Breast epithelium (tissue), 4 donors: ENCODE measurements at places on chromosomes 3 and 15. TPM values are rescaled to one million over a fixed set of nuclear protein-coding genes. Genes with fewer than 3 reads are reported as not detected.

- DNase-seq: no peak
These were observed 64.7 kb downstream of the ATP1B3 start for GRCh38 chr3:141941093-141941492.

GRCh38 chr3:23811185-23811527, 5.4 kb downstream of the UBE2E1 start:
- DNase-seq: no peak

GRCh38 chr3:142618917-142619461, 22.8 kb downstream of the PLS1 start:
- no peak for DNase-seq

- peak; percentile 67 for DNase-seq
These were observed 29.1 kb downstream of the EFCAB12 start for GRCh38 chr3:129399145-129399894.

- no peak for DNase-seq
These were observed 61.5 kb downstream of the IQSEC1 start for GRCh38 chr3:13011573-13012220.

DNA sequence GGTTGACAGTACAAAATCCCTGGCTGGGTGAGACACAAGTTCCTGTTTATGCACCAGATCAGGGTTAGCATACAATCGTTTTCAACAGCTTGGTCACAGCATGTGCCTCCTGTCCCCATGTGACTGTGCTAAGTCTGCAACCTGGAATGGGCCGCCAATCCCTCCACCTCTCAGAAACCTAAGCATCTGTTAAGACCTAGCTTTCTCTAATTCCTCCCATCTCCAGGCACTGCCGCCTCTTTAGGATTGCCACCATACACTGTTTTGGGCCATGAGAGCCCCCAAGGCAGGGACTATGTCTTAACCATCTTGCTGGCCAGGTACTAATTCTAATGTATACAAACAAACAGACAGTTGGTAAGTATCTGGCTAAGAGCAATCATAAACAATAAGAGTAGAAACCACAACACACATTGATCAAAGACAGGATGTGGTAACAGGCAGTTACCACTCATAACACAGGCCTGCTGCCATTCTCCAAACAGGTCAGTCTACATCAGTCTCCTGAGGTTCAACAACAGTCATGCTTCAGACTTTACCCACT, 25.6 kb downstream of the SEC22C start:
- no peak for DNase-seq

DNA sequence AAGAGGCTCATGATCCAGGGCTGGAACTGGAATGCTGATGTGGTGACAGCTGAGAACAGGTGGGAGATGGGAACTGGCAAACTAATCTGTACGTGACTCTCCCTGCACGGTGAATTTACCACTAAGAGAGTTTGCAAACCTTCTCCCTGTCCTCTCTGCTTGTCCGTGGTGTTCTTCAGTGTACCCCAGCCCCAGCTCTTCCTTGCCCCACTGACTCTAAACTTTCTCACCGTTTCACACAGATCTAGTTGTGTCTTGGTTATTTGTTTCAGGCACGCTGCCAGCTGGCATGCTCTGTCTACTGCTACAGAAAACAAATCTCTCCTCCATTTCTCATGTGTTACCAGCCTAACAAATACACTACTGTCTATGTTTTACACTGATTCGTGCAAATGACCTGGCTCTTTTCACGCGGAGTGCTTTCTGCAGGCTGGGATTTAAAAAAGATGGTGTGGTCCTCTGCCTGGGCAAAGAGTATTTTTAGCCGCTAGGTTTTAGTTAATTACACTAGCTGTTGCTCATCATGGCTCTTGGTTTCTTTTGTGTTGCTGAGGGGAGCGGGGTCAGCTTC, 192.7 kb upstream of the LRIG1 start:
- no peak for DNase-seq

DNA sequence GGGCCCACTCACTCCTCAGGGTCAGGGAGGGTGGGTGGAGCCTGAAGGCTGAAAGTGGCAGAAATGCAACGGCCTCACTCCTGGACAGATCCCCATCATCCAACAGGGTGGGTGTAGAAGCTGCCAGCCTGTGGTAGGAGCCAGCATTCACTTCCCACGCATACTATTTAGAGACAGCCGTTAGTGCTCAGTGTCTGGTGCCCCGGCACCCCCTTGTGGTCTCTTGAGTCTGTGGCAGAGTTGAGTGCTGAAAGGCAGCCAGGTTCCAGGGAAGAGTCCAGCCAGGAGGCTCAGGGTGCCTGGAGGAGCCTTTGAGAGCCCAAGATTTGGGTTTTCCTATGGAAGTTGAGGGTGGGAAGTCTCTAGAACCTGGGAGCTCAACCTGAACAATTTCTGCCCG, 2.1 kb upstream of the GNAT1 start:
- peak; percentile 81 for DNase-seq

GRCh38 chr3:136134091-136134490, 62.0 kb downstream of the MSL2 start:
- no peak for DNase-seq

GRCh38 chr15:78790027-78790426, 21.2 kb downstream of the ADAMTS7 start:
- no peak for DNase-seq

DNA sequence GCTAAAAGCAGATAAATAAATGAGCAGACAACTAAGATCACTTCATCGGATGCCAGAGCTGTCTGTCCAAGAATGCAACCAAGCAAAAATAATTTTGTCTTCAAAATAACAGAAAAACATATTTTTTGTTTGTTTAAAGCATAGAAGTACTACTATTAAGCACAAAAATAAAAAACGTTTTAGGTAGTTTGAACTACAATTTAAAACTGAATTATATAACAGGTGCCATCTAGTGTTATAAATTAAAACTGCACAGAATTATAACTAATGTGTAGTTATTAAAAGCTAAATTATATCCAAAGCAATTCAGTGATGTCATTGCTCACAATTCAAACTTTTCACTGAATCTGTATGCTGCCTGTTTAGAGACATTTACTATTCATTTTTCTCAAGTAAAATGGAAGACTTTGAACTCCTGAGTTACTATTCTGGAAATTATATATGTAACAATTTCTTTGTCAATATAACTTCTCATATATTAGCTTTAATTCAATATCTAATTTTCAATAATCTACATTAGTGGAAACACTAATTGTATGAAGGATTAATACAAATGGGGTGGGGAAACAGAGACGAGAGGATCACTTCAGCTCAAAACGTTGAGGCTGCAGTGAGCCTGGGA, 29.5 kb downstream of the LINS1 start:
- DNase-seq: no peak

- DNase-seq: no peak
These were observed 116.4 kb upstream of the TJP1 start for GRCh38 chr15:29938361-29939335.

Gene ALCAM
- total RNA-seq: 118 TPM

Gene LRRN1
- 0.32 TPM for total RNA-seq

Gene ZIC1
- total RNA-seq: not detected

Gene ARPC4
- total RNA-seq: 163 TPM

Gene CAPN3
- total RNA-seq: 27.1 TPM

Gene ITPKA
- 0.15 TPM for total RNA-seq

Gene KLHL40
- total RNA-seq: not detected

Gene TIGIT
- 0.29 TPM for total RNA-seq

Gene TMC3
- not detected for total RNA-seq
